ENCODE measurements at places on chromosomes 3 and 15.

- DNase-seq, result no peak
These were observed 57.2 kb downstream of the SLC15A2 start for GRCh38 chr3:121951291-121951919.

DNA sequence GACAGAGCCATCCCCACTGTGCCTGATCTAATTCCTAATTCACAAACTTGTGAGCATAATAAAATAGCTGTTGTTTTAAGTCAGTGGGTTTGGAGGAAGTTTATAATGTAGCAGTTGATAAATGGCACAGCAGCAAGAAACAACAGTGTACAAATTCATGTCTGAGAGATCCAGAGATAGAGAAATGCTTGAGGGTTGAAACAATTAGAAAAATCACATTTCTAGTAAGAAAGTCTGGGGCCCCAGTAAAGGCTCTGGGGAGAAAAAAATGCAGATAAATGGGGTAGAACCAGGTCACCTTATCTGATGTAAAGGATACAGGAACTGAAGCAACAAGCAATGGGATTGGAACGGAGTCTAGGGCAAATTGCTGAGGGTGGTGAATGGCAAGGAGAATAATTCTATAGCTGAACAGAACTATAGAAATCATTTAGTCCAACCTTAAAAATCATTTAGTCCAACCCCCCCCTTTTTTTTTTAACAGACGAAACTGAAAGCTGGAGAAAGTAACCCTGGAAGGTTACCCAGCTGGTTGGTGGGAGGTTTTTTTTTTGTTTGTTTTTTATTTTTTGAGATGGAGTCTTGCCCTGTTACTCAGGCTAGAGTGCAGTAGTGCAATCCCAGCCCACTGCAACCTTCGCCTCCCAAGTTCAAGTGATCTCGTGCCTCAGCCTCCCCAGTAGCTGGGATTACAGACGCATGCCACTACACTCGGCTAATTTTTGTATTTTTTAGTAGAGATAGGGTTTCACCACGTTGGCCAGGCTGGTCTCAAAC lies 14.3 kb upstream of the SHQ1 start:
- no peak for DNase-seq

DNA sequence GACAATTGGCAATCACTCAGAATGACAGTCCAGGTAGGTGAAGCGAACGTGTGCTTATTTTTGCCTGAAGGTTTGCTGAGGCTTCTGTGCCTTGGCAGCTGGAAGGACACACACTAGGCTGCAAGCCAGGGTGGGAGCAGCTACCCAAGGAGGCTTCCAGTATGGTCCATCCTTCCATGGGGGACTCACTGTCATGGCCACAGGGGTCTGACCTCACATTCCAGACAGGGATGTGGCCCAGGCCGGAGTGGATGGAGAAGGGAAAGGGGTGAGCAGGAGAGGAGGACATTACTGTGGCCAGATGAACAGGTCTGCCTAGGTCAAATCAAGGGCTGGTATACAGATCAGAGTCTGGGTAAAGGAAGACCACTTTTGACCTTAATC lies 247.7 kb downstream of the ADAMTS17 start:
- no peak for DNase-seq

GRCh38 chr3:39262846-39263245 lies 17.0 kb downstream of the CX3CR1 start:
- DNase-seq, result peak; percentile 63

GRCh38 chr3:186826410-186826975 lies 16.0 kb upstream of the ADIPOQ start:
- peak; percentile 30 for DNase-seq

DNA sequence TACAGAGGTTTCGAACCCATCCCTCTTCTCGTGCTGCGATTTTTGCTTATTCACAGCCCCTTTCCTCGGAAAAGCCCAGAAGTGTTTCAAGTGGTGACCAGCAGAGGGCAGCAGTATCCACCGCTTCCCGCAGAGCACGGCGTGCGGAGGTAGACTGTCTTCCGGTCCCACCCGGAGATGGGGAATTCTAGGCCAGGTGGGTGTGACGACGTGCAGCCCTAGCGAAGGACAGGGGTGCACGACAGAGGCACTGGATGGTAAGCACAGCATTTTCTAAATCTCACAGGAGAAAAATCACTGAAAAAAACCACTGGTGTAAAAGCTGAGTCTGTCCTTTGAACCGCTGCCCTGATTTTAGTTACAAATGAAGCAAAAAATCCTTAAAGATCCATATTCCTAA lies 7.4 kb upstream of the PSMD6 start:
- DNase-seq, result peak; percentile 63

DNA sequence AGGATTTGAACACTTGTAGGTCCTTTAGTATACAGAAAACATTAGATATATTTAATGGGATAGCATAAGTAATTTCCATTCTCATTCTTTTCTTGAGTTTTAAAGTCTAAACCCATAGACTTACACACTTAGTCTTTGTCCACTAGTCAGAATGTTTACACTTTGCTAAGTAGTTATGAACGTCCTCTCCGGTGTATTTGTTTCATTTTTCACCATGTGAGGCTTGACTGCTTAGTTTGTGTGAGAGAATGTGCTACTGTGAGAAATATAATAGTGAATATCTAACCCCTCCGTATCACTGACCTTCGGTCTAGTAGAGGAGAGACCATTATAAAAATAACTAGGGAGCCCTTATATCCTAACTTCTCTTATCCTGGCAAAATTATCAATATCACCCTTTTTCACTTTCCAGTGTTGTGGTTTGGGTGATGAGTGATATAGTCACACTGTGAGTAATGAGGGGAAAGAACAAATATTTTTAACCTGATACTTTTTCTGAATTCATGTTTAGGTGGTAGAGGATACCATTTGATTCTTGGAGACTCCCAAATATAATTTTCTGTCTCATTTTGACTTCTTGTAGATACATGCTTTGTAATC lies 122.4 kb downstream of the UBE2E2 start:
- DNase-seq, result no peak

DNA sequence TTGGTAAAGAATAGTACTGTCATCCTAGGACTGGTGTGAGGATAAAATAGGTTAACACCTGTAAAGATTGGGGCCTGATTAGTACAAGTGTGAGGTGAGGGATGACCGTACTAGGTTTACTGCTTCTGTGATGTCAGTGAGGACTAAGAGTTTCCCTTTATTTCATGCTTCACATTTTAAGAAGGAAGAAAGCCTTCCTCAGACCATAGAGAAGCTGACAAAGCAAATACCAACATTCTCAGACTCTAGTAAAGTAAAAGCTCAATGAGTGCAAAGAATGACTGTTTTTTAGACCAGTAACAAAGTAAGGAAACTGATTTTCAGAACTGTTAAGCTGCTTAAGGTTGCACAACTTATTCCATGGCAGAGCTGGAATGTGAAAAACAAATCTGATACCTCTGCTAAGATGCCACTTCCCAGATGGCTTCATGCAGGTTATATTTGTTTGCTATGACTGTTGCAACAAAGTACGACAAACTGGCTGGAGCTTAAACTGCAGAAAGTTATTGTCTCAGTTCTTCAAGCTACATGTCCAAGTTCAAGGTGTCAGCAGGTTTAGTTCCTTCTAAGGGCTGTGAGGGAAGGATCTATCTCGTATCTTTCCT lies 354.9 kb downstream of the RSL24D1 start:
- no peak for DNase-seq

GRCh38 chr3:70840106-70840870 lies 527.9 kb upstream of the MDFIC2 start:
- DNase-seq, result no peak

GRCh38 chr3:14461748-14462324 lies 59.4 kb downstream of the SLC6A6 start:
- peak; percentile 51 for DNase-seq

GRCh38 chr3:150798122-150798618 lies 35.2 kb upstream of the SIAH2 start:
- no peak for DNase-seq

- no peak for DNase-seq
These were observed 359.1 kb upstream of the IL12A start for GRCh38 chr3:159629329-159630084.

GRCh38 chr3:136249593-136249992 lies 547 bp upstream of the PCCB start:
- no peak for DNase-seq

DNA sequence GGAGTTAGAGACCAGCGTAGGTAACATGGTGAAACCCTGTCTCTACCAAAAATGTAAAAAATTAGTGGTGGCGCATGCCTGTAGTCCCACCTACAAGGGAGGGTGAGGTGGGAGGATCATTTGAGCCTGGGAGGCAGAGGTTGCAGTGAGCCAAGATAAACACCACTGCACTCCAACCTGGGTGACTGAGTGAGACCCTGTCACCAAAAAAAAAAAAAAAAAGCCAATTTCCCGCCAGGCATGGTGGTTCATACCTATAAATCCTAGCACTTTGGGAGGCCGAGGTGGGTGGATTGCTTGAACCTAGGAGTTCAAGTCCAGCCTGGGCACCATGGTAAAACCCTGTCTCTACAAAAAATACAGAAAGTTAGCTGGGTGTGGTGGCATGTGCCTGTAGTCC lies 6.9 kb downstream of the CNOT10 start:
- no peak for DNase-seq

DNA sequence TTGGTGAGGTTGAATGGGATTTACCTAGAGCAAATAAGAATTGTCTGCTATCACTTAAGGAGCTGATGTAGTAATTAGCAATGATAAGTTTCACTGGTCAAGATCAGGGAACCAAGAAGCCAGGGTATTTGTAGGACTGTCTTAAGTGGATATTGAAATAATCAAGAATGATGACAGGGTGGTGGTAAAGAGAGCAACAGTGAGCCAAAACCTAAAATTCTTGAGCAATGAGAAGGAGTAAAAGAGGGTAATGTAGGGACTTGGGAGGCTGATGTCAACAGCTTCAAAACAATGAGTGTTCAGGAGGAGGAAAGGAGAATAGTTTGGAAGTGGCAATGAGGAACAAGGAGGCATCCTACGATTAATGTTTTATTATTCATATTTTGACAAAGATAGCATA lies 31.5 kb upstream of the SLC2A2 start:
- DNase-seq, result no peak

GRCh38 chr3:193884652-193885051 lies 251.3 kb upstream of the HES1 start:
- DNase-seq, result no peak

- DNase-seq, result no peak
These were observed 73.7 kb downstream of the RAB7A start for GRCh38 chr3:128799653-128800052.

GRCh38 chr3:33577588-33577987 lies 137.4 kb upstream of the UBP1 start:
- DNase-seq, result no peak

GRCh38 chr3:194148383-194148782 lies 12.4 kb downstream of the HES1 start:
- no peak for DNase-seq

GRCh38 chr3:140927279-140928069 lies 14.2 kb upstream of the SLC25A36 start:
- DNase-seq, result no peak

DNA sequence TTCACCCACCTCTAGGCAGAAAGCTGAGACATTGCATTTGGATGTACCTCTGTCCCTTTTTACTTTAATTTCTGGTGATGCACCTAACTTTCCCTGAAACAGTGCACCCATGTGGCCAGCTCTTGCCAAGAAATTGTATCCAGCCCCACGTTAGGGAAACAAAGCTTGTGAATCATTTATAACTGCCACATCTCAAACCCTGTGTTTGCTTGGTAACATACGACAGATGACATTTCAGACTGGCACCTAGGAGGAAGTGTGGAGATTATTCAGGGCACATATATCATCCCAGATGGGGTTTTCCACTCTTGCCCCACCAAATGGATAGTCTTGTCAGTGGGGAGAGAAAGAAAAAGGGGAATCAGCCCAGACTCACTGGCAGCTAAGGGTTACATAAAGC lies 2.1 kb downstream of the CYB561D2 start:
- DNase-seq, result no peak

DNA sequence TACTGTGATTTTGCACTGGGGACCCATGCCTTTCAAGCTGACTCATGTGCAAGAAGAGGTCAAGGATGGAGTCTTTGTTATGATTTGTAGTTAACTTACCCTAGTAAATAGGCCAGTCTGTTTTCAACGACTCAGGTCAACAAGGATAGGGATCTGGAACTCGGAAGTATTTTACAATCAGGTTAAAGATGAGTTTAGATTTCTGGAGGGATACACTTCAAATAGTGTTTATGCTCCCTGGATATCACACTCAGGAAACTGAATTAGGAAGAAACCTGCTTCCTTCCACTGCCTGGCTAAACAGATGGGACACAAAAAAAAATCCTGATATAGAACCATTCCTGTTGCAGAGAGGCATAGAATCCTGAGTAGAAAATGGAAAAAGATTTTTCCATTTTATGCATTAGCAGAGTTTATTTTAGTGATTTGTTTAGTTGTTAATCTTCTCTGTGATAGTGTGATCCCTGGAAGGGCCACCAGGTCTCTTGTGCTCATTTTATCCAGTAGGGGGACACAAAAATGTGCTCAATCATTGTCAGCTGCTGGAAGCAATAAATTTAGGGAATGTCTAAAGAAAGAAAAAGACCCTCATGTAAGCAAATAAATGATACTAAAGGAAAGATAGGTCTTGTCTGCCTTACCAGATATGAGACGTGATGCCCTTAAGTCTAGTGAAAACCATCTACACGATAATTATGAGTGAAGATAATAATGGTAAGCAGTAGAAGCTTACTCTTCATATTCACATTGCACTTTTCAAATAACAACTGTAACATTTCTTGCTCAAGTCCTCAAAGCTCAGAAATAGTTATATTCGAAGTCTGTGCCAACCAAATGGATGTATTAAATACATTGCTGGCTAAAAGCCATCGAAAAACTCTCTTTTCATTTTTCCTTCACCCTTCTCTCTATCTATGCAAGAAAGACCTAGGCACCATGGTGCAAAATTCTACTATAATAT lies 452.1 kb upstream of the KCNMB2 start:
- no peak for DNase-seq

GRCh38 chr3:16474920-16475319 lies 38.6 kb downstream of the RFTN1 start:
- DNase-seq, result no peak

- DNase-seq, result no peak
These were observed 101.4 kb upstream of the TRPM1 start for GRCh38 chr15:31202953-31203352.

GRCh38 chr3:161914703-161915417 lies 418.3 kb downstream of the OTOL1 start:
- DNase-seq, result no peak

GRCh38 chr3:14228681-14229470 lies 50.3 kb downstream of the LSM3 start:
- no peak for DNase-seq

DNA sequence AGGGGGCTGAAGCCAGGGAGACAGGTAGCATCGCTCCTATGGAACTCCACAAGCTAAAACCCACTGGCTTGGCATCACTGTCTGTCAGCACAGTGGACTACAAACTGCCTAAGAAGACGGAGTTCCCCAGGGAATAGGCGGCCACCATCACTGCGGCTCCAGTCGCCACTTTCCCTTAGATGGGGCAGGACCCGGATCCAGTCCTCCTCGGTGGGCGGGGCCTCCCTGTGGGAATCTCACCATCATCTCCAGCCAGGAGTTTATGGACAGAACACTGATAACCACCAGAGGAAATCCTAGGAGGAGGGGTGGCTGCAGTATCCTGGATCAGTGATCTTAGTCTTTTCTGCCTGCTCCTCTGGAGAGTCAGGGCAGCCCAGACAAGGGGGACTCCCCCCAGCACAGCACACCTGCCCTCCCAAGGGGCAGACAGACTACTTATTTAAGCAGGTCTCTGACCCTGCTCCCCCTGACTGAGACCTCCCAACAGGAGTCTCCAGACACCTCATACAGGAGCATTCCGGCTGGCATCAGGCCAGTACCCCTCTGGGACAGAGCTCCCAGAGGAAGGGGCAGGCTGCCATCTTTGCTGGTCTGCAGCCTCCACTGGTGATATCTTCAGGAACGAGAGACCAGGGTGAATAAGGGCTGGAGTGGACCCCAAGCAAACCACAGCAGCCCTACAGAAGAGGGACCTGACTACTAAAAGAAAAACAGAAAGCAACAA lies 435.6 kb upstream of the RASGRP1 start:
- no peak for DNase-seq

Data from immature natural killer cell (primary cell).